ENCODE measurements at places on chromosomes 2 and 18.

DNA sequence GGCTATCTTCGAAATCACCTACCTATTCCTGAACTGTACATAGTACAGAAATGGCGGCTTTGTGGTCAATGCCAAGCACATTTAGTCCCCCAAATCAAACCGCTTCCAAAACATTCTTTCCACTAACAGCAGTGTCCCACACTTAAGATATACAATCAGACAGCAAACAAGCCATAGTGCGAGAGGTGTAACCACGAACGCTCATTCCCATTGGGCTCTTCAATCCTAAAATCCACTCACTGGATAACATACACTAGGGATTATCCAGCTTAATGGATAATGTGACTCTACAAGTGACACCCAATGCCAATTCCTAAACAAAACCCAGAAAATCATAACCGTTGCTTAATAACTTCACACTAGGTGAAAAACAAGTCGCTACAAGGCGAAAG, 2.0 kb downstream of the XPO1 start:
- DNase-seq, result no peak

DNA sequence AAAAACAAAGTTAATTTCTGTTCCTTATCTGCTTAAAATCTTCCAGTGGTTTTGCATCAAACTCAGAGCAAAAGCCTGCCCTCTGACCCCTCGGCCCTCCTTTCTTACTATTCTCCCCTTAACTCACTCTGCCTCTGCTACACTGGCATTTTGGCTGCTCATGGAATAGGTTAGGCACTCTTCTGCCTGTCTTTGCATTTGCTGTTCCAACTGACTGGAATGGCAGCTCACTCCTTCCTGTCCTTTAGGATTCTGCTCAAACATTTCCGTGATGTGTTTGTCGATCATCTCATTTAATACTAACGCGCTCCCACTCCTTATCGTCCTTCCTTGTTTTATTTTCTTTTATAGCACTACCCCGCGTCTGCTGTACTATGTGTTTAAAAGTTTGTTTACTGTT, 815 bp downstream of the CEBPZ start:
- no peak for DNase-seq

DNA sequence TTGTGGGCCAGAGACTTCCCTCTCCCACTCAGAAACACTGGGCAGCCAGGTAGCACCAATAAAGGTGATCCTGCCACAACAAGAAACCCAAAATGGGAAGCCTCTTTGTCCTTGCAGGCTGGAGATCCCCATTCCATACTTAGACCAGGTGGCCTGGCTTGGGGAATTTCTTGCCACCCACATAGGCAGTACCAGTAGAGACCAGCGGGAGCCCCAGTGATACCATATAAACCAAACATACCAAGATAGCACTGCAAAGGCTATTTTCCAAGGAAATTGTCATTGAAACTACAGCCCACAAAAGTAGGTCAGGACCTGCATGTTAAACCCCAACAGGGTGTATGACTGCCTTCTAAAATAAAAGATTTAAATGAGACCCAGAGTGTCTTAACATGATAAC, 171.6 kb downstream of the DIS3L2 start:
- no peak for DNase-seq

DNA sequence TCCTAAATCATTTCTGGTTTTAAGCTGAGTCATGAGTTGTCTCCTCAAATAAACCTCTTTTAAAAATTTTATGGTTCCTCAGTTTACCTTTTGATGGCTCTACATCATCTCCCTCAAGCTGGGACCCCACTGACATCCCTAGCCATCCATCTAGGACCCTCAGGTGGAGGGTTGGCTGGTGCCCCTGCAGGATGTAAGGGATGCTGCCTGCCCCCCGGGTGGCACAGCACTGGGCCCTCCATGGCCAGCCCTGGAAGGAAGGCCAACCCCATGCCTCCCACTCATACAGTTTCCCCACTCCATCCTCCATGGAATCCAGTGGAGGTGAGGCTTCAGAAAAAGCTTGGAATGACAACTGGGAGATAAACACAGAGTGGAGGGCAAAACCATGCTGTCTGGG, 17.2 kb upstream of the GPC1 start:
- DNase-seq, result no peak

DNA sequence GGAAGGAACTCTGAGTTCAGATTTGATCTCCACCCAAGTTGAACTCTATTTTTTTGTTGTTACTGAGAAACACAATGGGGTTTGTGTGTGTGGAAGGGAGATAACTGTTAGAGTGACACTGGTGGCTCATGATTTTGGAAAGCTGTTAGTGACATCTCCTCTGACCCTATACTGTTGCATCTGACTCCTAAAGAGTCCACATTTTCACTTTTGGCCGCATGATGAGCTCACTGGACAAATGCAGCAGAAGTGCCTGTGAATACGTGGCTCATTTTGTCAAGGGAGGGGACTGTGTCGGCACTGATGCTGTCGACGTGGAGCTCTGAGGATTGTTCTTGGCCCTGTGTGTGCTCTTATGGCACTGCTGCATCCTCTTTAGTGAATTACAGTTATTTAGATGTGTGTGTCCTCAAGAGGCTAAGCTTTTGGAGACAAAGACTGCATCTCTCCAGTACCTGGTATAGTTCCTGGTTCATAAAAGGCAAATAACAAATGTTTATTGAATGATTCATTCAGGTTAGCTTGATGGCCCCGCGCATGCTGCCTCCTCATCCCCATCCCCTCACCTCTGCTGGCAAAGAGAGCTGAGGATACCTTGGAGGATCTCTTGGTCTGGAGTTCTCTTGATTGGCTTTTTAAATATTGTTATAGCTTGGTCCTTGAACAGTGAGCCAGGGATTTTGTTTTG, 135.4 kb downstream of the PHLPP1 start:
- no peak for DNase-seq

Measured in stimulated activated CD8-positive, alpha-beta memory T cell treated with anti-CD3 and anti-CD28 coated beads, Interleukin-2, amount 100 ng/mL, for 48 hours (primary cell).